ENCODE measurements at places on chromosomes 11 and 22.

DNA sequence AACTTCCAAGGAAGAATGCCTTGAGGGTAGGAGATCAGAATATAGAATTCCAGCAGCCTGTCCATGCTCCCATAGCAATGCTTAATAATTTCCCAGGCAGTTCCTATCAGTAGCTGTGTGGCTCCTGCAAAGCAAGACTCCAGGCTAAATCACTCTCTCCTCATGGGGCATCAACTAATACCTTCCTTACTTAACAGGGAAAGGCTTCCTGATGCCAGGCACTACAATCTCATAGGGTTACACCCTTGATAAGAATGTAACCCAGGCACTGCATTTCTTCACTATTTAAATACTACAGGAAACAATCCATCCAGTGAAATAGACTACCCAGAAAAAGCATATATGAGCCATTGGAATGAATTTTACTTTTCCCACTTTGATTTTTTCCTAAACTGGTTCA lies 615.0 kb upstream of the ARHGAP42 start:
- no peak for DNase-seq

DNA sequence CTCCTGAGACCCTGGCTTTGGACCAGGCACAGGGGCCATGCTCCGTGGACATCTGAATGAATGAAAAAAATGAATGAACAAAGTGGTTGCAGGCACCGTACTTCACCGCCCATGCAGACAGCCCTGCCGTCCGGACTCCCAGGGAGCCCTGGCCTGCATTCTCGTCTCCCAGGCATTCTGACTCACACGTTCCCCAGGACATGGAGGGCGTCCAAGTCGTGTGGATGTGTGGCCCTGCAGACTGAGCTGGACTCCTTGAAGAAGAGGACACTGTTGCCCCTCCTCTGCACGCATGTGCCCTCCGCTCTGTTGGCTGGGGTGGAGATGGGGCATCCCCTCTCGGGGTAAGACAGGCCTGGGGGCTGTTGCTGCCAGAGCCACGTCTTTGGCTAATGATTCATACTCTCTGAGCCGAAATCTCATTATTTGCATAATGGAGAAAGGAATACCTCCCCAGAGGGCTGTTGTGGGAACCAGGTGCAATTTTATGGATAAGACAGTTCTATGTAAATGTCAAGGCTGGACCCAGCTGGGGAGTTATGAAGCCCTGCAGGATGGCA lies 49.7 kb downstream of the RTL6 start:
- DNase-seq, result no peak

- DNase-seq, result no peak
Measured at GRCh38 chr22:45717789-45718188, 46.2 kb downstream of the ATXN10 start.

GRCh38 chr11:2519517-2519861 lies 74.7 kb downstream of the KCNQ1 start:
- no peak for DNase-seq

DNA sequence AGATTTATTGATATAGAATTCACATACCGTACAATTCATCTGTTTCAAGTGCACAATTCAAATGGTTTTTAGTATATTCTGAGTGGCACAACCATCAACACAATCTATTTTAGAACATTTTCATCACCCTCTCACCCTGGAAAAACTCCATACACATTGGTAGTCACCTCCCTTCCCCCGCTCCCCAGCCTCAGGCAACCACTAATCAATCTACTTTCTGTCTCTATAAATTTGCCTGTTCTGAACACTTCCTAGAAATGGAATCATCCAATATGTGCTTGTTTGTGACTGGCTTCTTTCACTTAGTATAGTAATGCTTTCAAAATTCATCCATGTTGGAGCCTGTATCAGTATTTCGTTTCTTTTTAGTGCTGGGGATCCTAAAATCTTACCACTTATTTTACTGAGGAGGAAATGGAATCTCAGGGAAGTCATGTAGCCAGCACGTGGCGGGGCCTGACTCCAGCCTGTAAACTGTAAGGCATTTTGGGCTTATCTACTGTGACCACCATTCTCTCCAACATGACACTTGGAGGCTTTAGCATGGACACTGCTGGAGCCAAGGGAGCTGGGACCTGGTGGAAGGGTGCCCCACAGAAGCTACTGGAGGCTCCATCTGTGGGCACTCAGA lies 905 bp upstream of the UCP3 start:
- peak; percentile 33 for DNase-seq

DNA sequence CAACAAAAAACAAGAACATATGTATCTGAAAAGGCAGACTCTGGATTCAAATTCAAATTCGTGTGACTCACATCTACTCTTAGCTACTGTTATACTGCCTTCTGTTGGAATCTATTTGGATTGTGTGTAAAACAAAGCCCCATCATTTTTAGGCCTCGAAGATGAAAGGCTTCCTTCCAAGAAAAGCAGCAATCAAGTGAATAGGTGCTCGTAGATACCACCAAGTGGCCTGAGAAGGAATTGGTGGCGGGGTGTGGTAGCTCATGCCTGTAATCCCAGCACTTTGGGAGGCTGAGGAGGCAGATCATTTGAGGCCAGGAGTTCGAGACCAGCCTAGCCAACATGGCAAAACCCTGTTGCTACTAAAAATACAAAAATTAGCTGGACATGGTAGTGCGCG lies 4.2 kb downstream of the GRAMD1B start:
- peak; percentile 39 for DNase-seq

DNA sequence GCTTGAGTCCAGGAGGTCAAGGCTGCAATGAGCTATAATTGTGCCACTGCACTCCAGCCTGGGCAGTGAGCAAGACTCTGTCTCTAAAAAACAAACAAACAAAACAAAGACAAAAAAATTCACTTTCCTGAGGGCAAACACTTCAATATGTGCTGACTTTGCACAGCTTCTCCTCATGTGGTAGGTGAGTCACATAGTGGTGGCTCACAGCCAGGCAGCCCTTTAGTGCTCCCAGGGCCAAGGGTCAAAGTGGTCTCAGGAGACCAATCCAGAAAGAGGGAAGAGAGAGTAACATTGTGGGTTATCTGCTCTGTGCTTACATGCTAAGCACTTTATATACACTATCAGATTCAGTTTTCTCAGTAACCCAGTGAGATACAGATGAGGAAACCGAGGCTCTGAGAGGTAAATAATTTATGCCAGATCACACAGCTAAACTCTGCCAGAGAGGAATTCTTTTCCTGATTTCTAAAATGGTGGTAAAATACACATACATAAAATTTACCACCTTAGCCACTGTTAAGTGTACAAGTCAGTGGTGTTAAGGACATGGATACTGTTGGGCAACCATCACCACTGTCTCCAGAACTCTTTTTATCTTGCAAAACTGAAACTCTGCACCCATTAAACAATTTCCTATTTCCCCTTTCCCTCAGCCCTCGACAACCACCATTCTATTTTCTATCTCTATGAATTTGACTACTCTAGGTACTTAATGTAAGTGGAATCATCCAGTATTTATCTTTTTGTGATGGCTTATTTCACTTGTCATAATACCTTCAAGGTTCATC lies 231.7 kb upstream of the NARS2 start:
- DNase-seq, result no peak

DNA sequence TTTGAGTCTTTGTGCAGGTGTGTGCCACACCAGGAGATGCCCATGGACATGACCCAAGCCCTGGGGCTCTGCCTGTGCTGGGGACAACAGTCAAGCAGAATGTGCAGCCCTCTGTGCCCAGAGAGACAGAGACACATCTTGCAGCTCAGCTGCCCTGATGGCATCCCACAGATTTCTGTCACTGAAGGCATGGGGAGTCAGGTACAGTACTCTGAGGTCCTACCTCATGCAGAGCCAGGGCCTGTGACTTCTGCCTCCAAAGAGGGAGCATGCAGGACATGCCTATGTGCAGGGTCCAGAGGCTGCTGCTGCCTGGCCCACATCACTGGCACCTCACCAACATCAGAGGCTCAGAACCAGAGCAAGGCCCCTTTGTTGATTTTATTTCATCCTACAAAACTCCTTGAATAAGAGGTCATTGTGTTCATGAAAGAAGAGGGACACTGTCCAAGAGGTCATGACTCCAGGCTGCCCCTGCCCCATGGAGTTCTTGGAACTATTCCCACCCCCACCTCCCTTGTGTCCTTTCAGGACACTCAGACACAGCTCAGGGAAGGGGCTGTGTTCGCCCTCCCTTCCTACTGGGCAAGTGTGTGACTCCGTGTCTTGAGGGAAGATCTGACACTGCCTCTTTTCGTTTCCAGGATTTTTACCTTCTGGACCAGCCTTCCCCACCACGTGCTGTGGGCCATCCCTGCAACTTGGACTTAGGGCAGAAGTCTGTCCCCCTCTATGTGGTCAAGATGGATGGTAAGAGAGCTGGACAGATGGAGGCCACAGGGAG lies 62.3 kb downstream of the BTG4 start:
- no peak for DNase-seq

DNA sequence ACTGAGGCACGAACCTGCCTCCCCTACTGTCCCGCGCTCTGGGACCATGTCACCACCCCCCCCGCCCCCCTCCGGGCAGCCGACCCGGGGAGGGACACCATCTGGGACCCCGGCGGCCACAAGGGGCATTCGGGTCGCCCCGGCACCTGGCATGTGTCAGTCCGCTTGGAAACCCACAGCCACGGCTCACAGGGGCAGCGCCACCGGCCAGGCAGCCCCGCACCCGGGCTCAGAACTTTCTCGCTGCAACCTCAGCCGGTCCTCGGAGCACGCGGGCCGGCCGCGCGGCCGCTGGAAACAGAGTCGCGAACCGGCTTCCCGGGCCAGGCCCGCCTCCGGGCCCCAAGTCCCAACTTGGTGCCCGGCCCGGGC lies 159.9 kb upstream of the GRK3 start:
- DNase-seq, result peak; percentile 55

DNA sequence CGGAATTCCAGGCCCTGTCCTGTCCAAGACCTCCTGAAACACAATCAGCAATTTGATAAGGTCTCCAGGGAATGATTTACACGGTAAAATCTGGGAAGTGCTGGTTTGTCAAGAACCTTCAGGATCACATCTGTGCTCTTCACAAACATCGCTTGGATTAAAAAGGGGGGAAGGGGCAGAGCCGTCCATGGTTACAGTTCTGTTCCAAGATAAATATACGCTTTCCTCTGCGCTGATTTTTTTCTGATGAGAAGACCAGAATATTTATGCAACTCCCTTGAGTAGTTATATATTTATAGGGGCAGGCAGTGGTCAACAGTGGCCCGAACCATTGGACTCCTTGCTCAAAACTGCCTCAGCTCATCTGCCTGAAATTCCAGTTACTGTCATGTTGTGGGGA lies 9.2 kb upstream of the APOL5 start:
- no peak for DNase-seq

- no peak for DNase-seq
Measured at GRCh38 chr22:48780597-48781277, 1046.9 kb downstream of the BRD1 start.

- DNase-seq, result no peak
Measured at GRCh38 chr11:48087422-48087821, 107.1 kb downstream of the PTPRJ start.

- no peak for DNase-seq
Measured at GRCh38 chr11:111120161-111120560, 125.4 kb upstream of the POU2AF2 start.

DNA sequence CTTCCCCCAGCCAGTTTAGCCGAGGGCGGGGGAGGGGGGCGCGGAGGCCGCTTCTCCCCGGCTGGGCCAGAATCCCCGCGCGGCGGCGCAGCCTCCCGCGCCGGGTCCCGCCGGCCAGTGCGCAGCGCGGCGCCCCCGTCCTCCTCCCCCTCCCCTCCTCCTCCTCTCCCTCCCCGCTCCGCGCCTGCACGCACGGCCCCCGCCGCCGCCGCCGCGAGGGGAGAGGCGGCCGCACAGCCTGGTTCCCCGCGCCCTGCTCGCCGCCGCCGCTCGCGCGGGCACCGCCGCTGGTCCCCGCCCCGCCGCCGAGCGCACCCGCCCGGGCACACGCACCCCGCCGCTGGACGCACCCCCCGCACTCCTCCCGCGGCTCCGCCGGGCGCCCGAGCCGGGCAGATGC lies at the start of gene FLRT1:
FLRT1 (plus strand) TSS at position 356 of the 400 bp plus-strand sequence. CDS start 80,337 bp downstream, outside the sequence.
- no peak for DNase-seq

- no peak for DNase-seq
Measured at GRCh38 chr11:87212891-87213290, 175.2 kb downstream of the TMEM135 start.

DNA sequence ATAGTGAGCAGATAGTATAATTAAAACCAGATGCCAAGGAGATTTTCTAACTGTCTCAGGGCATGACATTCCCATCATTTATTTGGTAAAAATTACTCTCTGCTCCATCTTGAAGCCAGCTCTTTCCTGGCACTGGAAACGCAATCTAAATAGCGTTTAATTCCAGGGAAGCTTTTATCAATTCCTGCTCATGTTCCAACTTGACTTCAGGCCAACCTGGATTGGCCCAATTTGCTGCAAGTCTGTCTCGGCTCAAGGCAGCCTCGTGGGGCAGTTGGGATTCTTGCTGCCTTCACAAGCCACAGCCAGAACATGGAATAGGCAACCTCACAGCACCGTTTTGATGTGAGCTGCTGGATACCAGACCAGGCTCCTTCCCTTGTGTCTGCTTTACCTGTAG lies 1255.9 kb downstream of the TBC1D22A start:
- no peak for DNase-seq

GRCh38 chr11:35968386-35969088 lies 24.7 kb downstream of the LDLRAD3 start:
- DNase-seq, result no peak

- DNase-seq, result no peak
Measured at GRCh38 chr11:70244698-70245097, 25.8 kb upstream of the PPFIA1 start.

DNA sequence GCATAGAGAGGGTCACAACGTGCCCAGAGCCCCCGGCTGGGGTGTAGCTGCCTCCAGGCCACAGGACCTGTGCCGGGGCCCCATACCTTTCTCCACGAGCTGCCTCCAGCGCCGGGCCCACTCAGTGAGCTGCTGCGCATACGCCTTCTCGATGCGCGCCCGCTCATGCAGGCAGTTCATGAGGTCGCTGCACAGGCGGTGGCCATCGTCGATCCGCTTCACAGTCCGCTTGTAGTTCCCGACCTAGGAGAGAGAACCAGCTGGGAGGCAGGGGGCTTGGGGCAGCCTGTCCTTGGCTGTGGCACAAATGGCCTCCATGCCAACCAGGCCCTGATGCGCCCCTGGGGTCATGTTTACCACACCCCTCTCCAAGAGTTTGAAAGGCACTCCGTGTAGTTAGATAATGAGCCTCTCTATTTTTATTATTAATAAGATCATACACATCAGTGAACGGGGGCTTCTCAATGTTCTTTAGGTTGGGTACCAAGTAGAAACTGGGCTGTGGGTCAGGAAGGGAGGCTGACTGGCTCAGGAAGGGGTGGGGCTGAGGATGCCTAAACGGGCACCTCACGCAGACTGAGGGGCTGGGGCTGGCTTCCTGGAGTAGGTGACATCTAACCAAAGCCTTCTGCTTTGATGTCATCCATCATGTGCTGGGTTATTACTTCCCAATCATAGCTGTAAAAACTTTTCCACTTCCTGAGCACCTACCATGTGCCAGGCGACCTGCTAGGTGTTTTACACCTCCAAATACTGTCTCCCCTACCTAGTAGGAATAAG lies 36.5 kb upstream of the ARFGAP3 start:
- DNase-seq, result no peak

GRCh38 chr11:85726381-85726780 lies 40.4 kb upstream of the CCDC89 start:
- DNase-seq, result no peak

- peak; percentile 82 for DNase-seq
Measured at GRCh38 chr22:18968011-18968749, 32.1 kb upstream of the PRODH start.

- no peak for DNase-seq
Measured at GRCh38 chr11:96741068-96741467, 351.3 kb downstream of the JRKL start.

- no peak for DNase-seq
Measured at GRCh38 chr11:37908219-37908548, 1310.1 kb upstream of the RAG2 start.

GRCh38 chr11:44454666-44455065 lies 110.8 kb upstream of the CD82 start:
- DNase-seq, result no peak

GRCh38 chr11:40921246-40921645 lies 538.2 kb downstream of the LRRC4C start:
- no peak for DNase-seq
